Epithelial cell of prostate (primary cell): ENCODE measurements at places on chromosomes 16 and 17.

DNA sequence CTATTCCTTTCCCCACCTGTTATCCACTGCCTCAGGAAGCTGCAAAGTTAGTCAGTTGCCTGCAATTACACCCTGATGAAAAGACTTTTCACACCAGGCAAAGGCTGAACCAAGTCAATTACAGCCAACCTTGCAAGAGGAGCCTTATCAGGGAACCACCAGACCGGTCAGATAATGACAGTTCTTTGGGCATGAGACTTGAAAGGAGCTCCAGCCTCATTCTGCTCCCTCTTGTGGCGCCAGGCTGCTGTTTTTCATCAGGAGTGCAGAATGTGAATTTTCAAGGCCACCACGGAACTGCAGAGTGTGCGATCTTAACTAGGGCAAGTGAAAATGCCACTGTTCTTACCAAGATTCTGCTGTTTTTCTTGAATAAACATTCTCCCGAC, 22.5 kb downstream of the DNAI2 start:
- no peak for DNase-seq

GRCh38 chr16:4529085-4530060, 9.2 kb downstream of the CDIP1 start:
- peak; percentile 24 for DNase-seq

DNA sequence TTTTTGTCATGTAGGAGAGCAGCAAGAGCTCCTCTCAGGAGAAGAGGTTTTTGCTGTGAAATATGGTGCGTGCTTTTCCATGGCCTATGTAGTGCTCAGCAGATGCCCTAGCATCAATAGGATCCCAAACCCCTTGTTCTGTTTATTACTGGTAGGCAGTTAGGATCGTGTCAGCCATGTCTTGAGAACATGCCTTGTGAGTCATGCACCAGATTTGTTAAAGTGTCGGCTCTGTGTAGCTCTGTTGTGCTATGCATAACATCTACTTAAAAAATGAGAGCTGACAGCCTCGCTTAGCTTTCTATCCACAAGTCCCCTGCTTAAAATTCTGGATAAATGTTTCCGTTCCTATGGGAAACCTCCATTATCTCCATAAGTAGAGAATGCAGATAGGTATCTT, 4.4 kb upstream of the EIF4A3 start:
- no peak for DNase-seq

DNA sequence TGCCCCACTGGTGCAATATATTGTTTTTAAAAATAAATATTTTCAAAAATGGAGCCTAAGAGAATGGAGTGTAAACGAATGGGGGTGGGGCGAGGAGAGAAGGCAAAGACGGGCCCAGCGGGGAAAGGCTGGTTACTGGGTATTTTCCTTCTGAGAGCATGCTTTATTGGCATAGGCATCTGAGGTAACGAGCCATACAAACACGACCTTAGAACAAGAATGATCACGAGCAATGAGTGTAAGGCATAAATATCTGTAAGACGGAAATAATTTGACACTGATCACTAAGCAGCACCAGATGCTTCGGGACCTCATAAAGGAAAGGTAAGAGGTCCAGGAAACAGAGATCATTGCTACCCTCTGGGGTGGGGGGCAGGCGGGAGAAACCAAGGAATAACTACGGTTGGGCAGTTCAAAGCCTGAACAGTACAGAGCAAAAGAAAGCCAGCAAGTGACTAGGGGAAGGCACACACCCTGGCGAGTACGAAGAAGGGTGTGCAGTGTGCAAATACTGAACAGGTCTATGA, 959 bp downstream of the SSH2 start:
- DNase-seq = no peak

DNA sequence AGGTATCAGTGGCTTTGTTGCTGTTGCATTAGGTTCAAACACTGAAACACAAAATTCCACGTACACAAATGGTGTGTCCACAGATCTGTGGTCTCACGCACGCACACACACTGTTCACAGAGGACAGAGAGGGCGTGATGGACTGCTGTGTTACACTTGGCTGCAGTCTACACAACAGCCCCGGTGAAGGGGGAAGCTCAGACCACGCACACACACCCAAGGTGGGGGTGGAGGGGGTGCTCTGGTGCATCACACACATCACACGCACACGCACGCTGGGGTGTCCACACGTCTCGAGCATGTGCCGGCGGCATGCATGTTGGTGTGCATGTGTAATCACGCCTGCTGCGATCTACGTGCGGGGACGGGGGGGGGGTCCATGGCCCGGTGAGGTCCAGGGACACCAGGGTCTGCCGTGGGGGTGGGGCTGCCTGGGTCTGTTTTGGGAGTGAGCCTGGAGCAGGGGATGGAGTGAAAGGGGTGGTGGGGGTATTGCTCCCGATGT, 7.3 kb downstream of the HSD3B7 start:
- DNase-seq = no peak

- no peak for DNase-seq
Measured at GRCh38 chr17:17088541-17089525, 46.6 kb downstream of the MPRIP start.

DNA sequence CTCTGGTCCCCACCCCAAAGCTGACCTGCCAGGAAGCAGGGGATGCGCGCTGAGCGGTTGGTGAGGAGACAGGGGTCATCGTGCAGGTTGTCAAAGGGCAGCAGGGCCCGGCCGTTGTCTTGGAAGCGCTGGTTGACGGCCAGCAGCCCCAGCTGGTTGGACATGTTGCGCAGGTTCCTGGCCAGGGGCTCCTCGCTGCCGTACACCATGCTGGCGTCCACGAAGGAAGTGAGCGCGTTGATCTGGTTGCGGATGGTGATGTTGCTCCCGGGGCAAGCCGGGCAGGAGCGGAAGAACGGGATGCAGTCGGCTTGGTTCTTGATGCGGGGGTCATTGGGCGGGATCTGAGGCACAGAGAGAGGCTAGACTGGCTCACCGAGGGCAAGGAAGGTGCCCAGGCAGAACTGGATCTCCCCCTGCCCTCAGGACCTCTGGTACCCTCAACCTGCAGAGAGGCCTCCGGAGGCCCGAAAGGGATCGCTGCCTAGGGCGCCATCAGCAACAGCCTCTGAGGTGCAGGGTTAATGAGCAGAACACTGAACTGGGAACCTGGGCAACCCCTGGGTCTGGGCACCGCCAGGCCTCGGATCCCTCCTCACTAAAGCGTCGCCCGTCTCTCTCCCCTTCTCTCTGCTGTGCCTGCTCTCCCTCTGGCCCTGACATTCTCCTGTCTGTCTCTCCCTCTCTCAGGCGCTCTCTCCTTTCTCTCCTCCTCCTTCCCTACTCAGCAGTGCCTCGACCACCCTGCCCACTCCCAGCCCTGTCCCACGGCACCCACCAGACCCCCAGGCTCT, 2.7 kb downstream of the MPO start:
- no peak for DNase-seq

DNA sequence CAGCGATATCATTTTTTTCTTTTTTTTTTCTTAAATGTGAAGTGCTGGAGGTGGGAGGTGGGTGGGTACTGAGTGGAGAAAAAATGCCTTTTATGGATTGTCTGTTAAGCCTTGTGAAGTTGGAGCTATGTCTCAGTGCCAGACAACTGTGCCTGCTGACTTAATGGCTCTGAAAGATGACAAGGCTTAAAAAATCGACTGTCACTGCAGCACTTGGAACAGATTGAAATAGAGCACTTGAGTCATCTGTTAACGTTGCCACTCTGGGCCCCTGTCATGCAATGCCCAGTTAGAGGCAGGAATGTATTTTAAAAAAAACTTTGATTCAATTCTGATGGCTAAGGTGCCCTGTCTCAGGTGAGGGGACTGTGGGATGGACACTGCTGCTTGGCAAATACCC, 108.2 kb upstream of the HS3ST2 start:
- no peak for DNase-seq

DNA sequence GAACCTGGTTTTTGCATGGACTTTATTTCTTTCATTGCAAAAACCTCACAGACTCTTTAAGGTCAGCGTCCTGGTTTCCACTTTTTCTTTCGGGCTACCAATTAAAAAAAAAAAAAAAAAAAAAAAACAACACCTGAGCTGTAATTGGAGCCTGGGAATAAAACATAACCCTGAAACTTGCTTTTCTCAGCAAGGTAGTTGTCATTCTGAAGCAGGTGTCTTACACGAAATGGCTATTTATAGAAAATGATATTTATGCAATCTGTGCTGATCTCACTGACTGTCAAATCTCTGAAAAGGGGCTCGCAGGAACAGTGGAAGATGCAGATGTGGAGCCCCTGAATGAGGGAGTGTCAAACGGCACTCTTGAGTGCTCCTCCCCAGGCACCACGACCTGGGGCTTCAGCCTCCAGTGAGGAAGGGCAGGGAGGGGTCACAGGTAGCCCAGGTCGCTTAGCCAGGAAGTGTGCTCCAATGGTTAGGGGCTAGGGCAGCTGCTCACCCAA, 10.4 kb upstream of the COTL1 start:
- DNase-seq = no peak

DNA sequence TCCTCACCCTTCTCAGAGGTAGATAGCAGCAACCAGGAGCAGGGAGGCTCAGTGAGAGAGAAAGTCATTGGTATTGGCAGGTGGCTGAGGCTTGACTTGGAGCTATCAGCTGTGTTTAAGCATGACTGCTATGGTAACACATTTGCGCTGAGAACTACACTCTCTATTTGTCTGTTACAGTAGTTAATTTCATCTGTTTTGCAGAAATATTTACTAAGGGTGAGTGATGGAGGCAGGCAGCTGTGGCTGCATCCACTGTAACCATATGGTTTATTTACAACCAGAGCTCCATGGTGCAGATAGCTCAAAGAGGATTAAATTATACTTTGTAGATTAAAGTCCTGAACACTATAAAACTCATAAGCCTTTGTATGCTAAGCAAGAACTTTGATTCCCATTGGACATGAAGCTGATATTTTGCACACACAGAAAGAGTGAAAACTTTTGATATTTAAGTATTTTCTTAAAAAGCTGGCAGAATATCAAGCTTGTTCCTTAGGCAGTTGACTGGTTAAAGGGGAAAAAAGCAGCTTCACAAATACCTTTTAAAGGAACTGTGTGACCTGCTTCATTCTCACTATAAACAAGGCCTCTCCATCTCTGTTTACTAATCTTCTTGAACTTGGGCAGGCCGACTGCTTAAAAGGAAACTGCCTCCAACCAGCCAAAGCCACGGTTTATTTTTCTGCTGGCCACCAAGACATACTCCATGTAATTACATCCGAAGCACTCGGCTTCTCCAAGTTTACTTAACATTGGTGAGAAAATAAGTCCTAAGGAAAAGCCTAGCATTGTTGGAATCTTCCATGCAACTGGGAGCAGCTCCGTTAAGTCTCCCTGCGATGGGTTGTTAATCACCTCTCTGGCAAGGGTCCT, 299.8 kb upstream of the ZFHX3 start:
- no peak for DNase-seq

GRCh38 chr17:75511270-75511609, 4.1 kb downstream of the CASKIN2 start:
- no peak for DNase-seq

DNA sequence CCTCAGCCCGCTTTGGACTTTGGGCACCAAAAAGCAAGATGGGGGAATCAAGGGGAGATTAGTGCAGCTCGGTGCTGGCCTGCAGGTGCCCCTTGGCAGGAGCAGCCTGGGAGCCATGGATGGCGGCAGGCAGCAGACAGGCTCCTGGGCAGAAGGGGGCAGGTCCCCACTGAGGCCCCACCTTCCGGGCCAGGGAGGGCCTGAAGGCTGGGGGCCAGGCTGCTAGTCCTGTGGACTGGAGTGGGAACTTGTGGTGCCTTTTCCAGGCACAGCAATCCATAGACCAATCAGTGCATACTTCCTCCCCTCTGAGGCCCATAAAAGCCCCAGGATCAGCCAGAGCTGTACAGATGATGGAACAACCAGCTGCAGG, 64.0 kb downstream of the USP32 start:
- no peak for DNase-seq

GRCh38 chr17:507441-507840, 154.8 kb upstream of the RPH3AL start:
- no peak for DNase-seq

DNA sequence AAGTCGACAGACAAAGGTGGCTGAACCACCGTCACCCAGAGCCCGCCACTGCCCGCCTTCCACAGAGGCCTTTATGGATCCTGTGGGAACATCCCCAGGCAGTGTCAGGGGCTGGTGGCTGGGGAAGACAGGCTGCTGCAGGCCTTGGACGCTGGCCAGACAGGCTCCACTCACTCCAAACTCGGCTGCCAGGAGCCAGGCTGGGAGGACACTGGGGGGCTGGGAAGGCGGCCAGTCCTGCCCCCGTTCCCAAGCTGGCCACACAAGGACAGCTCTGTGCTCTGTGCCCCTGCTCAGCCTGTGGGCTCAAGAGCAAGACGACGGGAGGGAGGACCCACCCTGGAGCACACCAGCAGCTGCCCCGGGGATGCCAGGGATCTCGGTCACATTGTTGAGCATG, 7.6 kb upstream of the LCAT start:
- DNase-seq = no peak

DNA sequence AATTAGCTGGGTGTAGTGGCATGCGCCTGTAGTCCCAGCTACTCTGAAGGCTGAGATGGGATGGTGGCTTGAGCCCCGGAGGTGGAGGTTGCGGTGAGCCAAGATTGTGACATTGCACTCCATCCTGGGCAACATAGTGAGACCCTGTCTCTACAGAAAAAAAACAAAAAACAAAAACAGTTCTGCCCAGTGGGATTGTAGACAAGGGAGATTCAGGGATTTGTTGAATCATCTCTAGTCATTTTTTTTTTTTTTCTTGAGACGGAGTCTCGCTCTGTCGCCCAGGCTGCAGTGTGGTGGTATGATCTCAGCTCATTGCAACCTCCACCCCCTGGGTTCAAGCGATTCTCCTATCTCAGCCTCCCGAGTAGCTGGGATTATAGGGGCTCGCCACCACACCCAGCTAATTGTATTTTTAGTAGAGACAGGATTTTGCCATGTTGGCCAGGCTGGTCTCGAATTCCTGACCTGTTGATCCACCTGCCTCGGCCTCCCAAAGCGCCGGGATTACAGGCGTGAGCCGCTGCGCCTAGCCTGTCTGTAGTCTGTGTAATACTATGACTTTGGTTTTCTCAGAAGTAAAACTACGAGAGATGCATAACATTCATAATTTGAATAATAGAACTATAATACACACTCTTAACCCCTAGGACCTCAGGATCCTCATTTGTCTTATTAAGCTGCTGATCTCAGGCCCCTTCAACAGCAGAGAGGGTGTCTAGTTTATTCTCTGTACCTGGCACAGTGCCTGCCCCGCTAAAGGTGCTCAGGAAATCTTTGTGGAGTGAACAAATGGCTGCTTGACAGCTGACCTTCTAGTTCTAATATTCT, 1.4 kb downstream of the TEN1 start:
- DNase-seq = no peak

DNA sequence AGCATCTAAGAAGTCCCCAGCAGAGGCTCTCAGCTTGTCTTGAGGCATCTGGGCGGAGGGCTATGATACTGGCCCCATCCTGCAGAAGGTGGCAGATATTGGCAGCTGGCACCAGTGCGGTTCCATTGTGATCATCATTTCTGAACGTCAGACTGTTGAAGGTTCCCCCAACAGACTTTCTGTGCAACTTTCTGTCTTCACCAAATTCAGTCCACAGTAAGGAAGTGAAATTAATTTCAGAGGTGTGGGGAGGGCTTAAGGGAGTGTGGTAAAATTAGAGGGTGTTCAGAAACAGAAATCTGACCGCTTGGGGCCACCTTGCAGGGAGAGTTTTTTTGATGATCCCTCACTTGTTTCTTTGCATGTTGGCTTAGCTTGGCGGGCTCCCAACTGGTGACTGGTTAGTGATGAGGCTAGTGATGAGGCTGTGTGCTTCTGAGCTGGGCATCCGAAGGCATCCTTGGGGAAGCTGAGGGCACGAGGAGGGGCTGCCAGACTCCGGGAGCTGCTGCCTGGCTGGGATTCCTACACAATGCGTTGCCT, at the start of gene CIITA:
CIITA (plus strand) TSS at position 404 of the 543 bp plus-strand sequence; CDS start at position 533, 129 bp downstream.
- peak; percentile 74 for DNase-seq

- no peak for DNase-seq
Measured at GRCh38 chr17:49353607-49354006, 8.4 kb downstream of the ZNF652 start.
